Psoas muscle (tissue), 8 donors: ENCODE measurements at places on chromosomes 7 and 10.

- DNase-seq, result peak; percentile 91
Measured at GRCh38 chr10:69318106-69318866, 40.0 kb downstream of the HK1 start.

DNA sequence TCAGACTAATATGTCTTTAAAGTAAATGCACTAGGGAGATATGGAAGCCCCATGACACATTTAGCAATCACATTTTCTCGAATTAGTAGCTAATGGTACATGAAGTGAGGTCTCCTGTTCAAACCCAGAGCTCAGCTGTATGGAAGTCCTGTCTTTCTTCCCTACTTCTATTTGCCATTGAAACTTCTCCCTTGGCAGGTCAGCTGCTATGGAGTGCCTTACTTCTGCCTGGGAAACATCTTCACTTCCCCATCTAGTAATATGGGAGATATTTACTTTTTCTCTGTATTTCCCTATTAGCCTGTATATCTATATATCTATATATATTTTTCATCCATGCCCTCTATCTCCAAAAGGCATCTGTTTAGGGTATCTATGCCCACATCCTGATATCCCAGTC is 225.3 kb upstream of the INHBA start:
- no peak for DNase-seq

DNA sequence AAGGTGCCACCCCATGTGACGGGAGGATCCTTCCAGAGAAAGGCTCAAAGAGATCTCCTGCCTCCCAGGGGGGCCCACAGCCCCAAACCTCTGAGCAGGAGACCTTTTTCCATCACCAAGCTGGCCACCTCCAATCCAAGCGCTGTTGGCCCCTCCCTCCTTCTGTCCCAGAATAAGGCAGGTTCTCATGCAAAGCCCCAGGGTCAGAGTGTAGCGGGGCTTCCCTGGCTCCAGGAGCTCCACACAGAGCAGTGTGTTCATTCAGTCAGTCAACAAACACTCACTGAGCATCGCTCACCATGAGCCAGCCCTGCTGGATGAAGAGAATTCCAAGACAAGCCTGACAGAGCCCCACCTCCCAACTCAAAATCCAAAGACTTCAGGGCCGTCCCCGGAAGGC is 39.0 kb downstream of the TNRC18 start:
- DNase-seq, result no peak

GRCh38 chr7:98434087-98434486 is 33.2 kb upstream of the BAIAP2L1 start:
- no peak for DNase-seq

- no peak for DNase-seq
Measured at GRCh38 chr7:108222236-108222892, 92.2 kb upstream of the LAMB4 start.

- DNase-seq, result peak; percentile 75
Measured at GRCh38 chr10:95374597-95375209, 83.9 kb upstream of the PDLIM1 start.
